ENCODE measurements at places on chromosomes 5 and 9.

DNA sequence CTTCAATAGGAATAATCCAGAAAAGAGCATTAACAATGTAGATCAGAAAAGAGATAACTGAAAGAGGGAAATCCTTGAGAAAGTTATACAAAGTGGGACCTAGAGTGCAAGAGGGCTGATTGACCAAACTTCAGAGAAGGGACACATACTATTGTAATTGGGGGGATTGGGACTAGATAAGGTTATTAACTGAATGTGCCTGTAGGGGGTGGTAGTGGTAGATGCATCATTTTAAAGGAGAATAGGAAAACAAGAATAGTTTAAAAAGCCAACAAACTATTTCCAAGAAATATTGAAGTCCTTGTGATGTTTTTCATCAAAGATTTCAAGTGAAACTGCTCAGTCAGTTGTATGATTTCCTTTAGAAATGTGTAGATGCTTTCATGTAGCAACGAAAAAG lies 468.5 kb downstream of the TAF11L14 start:
- DNase-seq: no peak

- no peak for DNase-seq
Observed at GRCh38 chr5:91514400-91514799, 131.3 kb upstream of the ARRDC3 start.

DNA sequence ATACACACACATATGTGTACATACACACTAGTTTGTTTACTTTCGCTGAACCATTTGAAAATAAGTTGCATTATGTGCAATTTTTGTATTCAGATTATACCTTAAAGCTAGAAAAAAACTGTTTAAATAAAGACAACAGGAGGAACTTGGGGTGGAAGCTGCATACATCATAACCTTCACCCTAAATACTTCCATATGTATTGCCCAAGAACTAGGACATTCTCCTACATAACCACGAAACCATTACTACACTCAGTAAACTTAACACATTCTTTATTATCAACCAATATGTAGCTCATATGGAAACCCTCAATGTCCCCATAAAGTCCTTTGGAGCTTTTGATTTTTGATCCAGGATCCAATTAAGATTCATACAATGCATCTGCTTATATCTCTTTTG lies 83.3 kb downstream of the GIN1 start:
- no peak for DNase-seq

- DNase-seq: no peak
Observed at GRCh38 chr5:143672806-143673205, 139.2 kb upstream of the HMHB1 start.

DNA sequence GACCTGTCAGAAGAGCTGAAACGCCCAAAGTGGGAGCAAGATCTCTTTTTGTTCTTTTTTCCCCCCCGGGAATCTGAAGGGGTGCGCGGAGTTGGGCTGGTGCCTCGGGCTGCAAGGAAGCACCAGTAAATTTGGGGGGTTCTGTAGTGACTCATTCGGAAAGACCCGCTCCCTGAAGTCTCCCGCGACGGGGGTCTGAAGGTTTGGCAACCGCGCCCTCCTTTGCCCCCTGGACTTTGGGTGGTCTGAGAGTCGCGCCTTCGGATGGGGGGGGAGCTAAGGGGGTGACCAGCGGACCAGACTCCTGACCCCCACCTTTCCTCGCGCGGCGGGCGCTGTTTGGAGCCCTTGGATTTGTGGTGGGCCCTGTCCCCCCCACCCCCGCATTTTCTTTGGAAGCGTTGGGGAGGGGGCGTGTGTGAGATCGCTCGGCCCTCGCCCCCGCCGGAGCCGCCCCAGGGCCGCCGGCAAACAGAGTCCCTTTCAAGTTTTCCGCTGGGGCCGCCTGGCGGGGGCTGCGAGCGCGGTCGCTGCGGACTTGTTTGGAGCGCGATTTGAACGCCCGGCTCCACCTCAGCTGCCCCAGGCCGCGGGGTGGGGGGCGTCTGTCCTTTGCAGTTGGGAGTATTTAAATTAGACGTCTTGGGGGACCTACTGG lies 2.0 kb downstream of the CXXC5 start:
- DNase-seq: no peak

DNA sequence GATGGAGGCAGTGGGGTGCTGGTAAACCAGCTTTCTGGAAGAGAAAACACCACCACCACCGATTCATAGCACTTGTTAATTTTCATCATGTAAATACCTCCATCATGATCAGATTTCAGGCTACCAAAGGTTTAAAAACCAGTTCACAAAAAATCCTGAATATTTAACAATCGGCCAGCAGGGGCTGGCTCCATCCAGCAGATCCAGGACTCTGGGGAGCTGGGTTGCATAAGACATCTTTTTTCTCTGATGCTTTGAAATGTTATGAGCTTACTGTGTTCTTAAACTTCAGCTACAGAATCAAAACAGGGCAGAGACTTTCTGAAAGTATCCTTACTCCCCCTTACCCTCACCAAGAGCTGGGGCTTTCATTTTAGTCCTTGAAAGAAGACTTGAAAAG lies 14.6 kb upstream of the RNF183 start:
- DNase-seq: no peak

Data from inflammatory macrophage (primary cell).